ENCODE measurements at places on chromosomes 4 and X.

DNA sequence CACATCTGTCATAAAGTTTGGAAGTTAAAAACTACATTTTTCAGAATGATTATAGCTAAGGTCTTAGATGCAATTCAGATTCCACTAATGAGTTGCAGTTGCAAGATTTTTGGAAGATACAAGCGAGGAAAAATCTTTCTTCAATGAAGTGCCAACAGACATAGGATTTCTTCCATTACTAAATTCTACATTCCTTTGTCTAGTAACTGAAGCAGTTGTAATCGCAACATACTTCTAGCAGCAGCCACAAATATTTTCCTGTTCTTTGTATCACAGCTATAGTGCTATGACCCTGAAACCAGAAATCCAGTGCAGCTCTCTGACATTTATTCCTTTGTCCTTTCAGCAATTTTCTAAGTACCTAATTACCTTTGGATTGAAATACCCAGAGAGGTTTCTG, 225.2 kb upstream of the SLIT2 start:
- DNase-seq: no peak

DNA sequence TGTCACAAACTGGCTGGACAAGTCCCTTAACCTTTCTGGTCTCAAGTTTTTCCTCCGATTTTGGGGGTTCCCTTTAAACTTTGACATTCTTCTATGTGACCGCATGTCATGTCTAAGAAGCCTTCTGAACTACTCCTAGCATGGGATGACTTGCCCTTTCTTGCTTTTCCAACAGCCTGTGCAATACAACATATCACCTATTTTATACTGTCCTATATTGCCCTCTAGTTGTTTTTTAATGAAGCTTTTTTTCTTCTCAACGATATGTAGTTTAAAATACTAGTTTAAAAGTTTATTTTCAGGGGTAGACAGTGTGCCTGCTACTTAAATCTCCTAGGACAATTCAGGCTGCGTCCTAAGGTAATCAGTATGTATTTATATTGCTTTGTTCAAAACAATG, 1.0 kb upstream of the IGBP1 start:
- DNase-seq: no peak

GRCh38 chrX:10155137-10155536, 1.6 kb upstream of the CLCN4 start:
- DNase-seq: no peak

DNA sequence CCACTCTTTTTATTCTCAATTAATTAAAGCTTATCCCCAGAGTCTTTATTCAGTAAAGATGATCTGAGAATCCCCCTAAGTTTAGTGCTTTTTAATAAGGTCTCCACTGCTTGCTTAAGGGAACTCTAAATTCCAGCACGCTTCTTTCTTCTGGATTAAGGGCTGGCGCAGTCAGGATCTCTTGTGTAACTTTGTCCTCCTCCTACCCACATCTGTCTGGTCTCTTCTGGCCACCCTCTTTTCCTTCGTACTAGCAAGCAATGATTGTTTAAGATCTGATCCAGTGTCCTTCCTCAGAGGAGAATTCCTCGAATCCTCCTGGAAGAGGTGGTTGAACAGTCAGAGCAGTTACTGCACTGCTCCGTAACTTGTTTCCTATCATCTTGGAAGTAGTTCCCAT, 14.0 kb upstream of the PAQR3 start:
- no peak for DNase-seq

DNA sequence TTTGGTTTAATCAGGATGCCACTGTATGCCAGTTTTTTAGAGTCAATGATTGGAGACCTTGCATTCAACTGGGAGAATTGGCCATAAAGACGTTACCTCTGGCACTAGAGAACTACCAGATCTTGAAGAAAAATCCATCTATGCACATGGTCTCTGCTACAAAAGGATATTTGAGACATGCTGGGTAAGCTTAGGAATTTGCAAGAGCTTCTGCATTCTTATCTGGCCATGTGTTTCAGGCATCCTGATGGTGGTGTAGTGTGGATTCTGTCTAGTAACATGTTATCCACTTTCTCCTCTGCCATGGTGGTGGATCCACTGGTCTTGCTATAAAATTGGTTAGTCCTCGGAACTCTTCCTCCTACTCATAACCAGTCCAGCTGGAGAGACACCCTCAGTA, 185.3 kb upstream of the WDFY3 start:
- DNase-seq: no peak

- no peak for DNase-seq
These were observed 290.1 kb upstream of the PCDH7 start for GRCh38 chr4:30429813-30430761.

- DNase-seq: no peak
These were observed 45.9 kb downstream of the NUDT6 start for GRCh38 chr4:122876456-122876855.

- DNase-seq: no peak
These were observed 24.3 kb downstream of the NFKB1 start for GRCh38 chr4:102525504-102525903.

DNA sequence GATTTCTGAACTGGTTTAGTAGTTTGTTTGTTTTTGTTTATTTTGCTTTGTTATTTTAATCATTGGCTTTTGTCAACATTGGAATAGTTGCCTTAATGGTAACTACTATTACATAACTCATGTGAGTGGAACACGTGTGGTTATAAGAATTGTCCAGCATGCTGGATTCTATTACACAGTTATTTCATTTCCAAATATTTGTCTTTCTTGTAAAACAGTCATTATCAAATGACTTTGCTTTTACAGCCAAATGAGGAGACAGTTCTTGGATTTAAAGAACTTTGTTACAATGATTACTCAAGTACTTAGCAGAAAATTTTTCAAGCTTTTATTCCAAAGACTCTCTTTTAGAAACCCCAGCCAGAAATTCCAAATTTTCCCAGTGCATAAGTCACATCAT, 516.1 kb upstream of the MAGEB2 start:
- no peak for DNase-seq

GRCh38 chr4:176360446-176360845, 40.7 kb downstream of the SPCS3 start:
- no peak for DNase-seq

- no peak for DNase-seq
These were observed 1559.6 kb upstream of the IGFBP7 start for GRCh38 chr4:58669783-58670182.

- DNase-seq: no peak
These were observed 92.5 kb upstream of the BRS3 start for GRCh38 chrX:136395271-136395670.

- DNase-seq: no peak
These were observed 5.7 kb upstream of the PLCXD1 start for GRCh38 chrX:275476-275966.

DNA sequence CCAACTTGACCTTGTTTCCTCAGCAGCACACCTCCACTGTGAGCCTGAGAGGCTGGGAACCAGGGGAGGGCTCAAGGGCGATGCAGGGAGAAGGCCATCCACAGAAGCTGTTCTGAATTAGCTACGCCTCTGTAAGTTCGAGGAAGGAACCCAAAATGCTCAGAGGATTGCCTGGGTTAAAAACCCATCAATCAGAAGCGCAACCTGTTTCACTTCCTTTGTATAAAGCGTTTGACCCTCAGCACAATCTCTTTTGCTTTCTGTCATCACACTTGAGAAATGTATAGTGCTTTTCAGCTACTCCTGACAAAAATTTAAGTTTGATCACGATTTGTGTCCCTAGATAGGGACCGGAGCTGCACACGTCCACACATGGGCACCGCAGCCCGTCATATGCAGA, 48.0 kb upstream of the MAP3K15 start:
- DNase-seq: no peak

GRCh38 chr4:26334366-26334765, 13.6 kb downstream of the RBPJ start:
- DNase-seq: no peak

GRCh38 chr4:155592179-155592937, 74.3 kb upstream of the GUCY1A1 start:
- no peak for DNase-seq

DNA sequence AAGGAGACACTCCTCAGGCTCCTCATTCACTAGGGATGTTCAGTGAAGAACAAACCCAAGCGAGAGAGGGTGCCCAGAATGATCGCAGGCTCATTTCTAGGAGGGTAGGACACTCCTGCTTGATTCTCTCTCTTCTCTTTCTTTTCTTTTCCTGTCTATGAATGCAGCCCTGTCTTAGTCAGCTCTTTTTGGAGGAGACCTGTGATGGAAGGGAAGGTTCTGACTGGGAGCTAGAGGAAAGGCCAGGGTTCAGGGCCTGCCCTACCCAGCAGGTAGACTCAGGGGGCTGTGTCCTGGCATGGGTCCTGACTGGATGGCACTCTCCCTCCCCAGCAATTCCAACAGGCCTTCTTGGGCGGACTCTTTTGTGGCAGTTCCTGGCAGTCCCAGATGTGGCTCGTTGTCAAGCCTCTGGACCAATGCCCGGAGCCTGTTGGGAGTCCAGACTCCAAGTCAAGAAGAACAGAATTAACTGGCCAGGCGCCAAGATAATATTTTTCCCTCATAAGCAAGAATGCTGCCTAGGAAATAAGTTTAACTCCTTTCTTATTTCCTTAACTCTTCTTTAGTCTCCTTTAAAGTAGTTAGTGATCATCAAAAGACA, 139.4 kb upstream of the SCML1 start:
- no peak for DNase-seq

DNA sequence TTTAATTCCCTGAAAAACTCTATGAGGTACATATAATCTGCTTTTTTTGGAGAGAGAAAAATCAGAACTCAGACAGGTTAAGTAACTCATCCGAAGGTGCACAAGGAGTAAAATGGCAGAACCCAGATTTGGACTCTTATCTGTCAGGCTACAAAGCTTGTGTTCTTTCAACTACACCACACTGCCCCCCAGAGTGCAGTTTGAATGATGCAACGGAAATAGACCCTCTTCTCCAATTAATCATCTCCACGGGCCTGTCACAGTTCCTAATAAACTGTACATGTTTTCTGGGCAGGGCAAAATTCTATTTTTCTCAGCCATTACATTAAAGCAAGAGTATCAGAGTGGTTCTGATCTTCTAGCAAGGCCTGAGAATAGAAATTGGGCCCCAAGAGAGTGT, 35.3 kb upstream of the DCX start:
- peak; percentile 6 for DNase-seq
